ENCODE measurements at places on chromosomes 6 and 20.

GRCh38 chr6:38671885-38672467 lies 31.0 kb downstream of the GLO1 start:
- DNase-seq, result peak; percentile 38

DNA sequence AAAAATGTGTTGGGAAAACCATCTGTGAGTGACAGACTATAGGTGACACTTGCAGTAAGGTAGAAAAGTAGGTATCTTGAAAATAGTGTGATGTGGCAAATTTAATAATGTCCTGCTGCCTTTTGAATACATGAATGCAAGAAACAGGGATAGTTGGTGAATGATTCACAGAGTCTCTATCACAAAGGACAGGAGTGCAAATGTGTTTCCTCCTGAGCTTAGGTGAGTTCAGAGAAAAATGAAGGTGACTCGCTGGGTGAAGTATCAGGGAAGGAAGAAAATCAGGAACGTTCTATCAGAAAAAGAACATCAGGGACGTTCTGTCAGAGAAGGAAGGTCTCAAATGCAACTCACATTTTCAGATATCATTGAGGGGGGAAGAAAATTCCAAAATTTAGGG lies 557.8 kb upstream of the SLC35B3 start:
- DNase-seq, result no peak

GRCh38 chr20:25320035-25320800 lies 70.4 kb downstream of the ABHD12 start:
- no peak for DNase-seq

DNA sequence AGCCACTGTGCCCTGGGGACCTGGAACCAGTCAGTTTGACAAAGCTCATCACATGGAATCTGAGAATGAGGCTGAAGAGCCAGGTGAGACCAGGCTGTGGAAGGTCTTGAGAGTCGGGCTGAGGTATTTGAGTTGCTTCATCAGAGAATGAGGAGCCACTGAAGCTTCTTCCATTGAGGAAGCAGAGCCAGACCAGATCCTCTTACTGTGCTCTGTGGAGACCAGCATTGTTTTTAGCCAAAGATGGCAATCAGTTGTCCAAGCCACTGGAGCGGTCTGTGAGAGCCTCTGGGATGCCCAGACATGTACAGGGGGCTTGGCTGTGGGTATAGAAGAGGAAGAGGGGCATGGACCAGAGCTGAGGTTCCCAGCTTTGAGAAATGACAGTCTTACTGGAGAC lies 6.1 kb upstream of the EPB41L1 start:
- DNase-seq, result no peak

- DNase-seq, result no peak
Measured at GRCh38 chr6:6438286-6438685, 117.8 kb upstream of the F13A1 start.

DNA sequence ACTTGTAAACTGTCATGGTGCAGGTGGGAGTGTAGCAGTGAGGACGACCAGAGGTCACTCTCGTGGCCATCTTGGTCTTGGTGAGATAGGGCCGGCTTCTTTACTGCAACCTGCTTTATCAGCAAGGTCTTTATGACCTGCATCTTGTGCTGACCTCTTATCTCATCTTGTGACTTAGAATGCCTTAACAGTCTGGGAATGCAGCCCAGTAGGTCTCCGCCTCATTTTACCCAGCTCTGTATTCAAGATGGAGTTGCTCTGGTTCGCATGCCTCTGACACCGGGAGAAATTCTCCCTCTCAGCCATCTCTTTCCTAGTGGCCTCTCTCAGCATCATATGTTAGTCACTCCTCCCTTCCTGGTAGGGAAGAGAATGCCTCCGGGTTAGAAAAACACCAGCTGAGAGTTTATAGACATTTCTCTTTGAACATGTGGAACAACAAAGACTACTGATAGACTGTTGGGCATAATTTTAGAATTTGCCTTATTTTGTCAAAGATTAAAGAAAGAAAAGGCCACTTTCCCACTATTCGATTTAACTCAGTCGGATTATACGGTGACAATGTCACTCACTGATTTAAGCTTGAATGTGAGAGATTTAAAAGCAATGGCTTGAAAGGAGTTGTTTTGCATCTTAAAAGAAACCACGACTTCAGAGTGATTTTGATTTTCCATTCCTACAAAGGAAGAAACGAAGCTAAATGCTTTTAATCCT lies 67.9 kb upstream of the SNX9 start:
- no peak for DNase-seq

- DNase-seq, result peak; percentile 81
Measured at GRCh38 chr20:63863798-63864544, 1.1 kb upstream of the TPD52L2 start.

DNA sequence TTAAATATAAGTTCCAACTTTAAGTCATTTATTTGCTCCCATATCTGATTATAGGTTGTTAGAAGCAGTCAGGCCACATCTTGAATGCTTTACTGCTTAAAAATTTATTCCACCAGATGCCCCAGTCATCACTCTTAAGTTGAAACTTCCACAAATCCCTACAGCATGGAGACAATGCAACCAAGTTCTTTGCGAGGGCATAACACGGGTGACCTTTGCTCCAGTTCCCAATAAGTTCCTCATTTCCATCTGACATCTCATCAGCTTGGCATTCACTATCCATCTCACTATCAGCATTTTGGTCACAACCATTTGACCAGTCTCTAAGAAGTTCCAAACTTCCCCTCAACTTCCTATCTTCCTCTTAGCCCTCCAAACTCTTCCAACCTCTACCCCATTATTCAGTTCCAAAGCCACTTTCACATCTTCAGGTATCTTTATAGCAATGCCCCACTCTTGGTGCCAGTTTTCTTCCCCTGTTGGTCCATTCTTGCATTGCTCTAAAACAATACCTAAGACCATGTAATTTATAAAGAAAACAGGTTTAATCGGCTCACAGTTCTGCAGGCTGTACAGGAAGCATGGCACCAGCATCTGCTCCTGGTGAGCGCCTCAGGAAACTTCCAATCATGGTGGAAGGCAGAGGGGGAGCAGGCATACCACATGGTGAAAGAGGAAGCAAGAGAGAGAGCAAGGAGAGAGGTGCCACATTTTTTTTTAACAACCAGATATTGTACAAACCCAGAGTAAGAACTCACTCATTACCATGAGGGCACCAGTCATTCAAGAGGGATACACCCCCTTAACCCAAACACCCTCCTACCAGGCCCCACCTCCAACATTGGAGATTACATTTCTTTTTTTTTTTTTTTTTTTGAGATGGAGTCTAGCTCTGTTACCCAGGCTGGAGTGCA lies 15.9 kb upstream of the ITPR3 start:
- DNase-seq, result no peak

GRCh38 chr6:68086199-68086598 lies 548.9 kb upstream of the ADGRB3 start:
- no peak for DNase-seq

DNA sequence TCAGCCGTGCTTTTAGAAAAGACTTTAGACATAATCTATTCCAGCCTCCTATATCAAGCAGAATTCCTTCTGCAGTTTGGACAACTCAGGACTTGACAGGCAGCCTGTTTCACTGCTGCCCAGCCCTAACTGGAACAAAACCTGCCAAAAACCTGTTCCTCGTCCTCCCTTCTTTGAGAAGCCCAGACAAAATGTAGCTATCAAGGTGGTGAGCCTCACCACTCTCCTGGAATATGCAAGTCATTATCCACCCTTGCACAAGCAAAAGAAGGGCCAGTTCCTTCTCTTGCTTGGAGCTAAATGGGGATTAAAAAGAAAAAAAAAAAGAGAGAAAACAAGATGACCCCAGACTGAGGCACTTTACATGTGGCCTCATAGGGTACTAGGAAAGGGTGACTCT lies 64.2 kb downstream of the TFAP2A start:
- no peak for DNase-seq

Data from immature natural killer cell (primary cell).